ENCODE measurements at places on chromosomes 2 and 18. TPM values are rescaled to one million over a fixed set of nuclear protein-coding genes. Genes with fewer than 3 reads are reported as not detected.

DNA sequence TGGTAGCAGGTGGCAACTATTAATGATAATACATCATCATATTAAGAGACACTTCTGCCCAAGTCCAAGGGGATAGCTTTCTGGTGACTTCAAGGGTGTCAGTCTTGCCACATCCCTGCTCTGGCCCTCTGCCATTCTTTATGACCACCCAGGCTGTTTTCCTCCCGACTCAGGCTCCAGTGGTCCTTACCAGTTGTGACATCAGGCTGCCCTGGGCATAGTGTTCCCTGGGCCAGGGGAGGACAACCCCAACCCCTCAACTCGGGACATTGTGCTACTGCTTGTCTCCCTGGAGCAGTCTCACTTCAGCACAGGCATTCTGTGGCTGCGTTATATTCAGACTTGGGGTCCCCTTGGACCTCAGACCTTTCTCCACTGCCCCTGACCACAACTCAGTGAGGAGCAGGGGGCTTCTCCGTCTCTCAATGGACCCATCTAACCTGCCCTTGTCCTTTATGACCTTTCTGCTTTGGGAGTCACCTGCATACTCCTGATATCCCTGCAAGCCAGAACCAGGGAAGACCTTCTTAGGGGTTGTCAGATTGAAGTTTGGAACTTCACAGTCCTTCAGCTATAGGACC, 12.8 kb downstream of the DNAJB2 start:
- no peak for DNase-seq
- no peaks in the 10 kb centered on the region for H3K36me3 ChIP-seq
- H3K27me3 ChIP-seq, result no peaks in the 10 kb centered on the region
- H3K27ac ChIP-seq, result no peak overlapping the region
- peaks cover 8% of the 10 kb centered on the region for H3K4me1 ChIP-seq

DNA sequence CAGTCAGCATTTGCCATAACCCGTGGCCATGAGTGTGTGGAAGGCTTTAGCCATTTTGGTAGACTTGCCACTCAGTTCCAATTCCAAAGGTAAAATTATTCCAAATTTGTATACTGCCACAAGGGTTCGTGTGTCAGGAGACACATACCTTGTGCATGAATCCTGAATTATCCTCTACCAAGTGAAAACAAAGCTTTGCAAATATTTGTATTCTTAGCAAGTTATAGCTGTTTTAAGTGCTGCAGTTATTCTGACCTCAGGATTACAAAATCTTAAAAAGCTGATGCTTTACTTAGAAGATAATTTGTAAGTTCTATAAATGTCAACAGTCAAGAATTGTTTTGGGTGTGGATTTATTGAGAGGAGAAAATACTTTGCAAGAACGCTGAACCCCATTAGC, 100.6 kb downstream of the ANTXR1 start:
- H3K4me1 ChIP-seq, result peaks cover 14% of the 10 kb centered on the region
- H3K27me3 ChIP-seq, result no peaks in the 10 kb centered on the region
- no peak overlapping the region for H3K4me3 ChIP-seq
- DNase-seq, result no peak
- no peaks in the 10 kb centered on the region for H3K36me3 ChIP-seq

GRCh38 chr2:166404831-166405568, 29.3 kb upstream of the SCN9A start:
- H3K27me3 ChIP-seq, result no peaks in the 10 kb centered on the region
- H3K4me1 ChIP-seq, result no peaks in the 10 kb centered on the region
- no peak for DNase-seq
- no peak overlapping the region for H3K4me3 ChIP-seq
- no peak overlapping the region for H3K27ac ChIP-seq

- no peak overlapping the region for H3K4me3 ChIP-seq
- H3K36me3 ChIP-seq, result no peaks in the 10 kb centered on the region
- no peaks in the 10 kb centered on the region for H3K27me3 ChIP-seq
- H3K4me1 ChIP-seq, result peaks cover 13% of the 10 kb centered on the region
Observed at GRCh38 chr2:8121826-8122513, 559.9 kb upstream of the ID2 start.

GRCh38 chr2:107681936-107682335, 144.8 kb upstream of the RGPD4 start:
- H3K36me3 ChIP-seq, result no peaks in the 10 kb centered on the region
- no peak overlapping the region for H3K4me3 ChIP-seq
- H3K27me3 ChIP-seq, result no peaks in the 10 kb centered on the region
- no peak for DNase-seq
- H3K27ac ChIP-seq, result no peak overlapping the region
- H3K4me1 ChIP-seq, result no peaks in the 10 kb centered on the region

DNA sequence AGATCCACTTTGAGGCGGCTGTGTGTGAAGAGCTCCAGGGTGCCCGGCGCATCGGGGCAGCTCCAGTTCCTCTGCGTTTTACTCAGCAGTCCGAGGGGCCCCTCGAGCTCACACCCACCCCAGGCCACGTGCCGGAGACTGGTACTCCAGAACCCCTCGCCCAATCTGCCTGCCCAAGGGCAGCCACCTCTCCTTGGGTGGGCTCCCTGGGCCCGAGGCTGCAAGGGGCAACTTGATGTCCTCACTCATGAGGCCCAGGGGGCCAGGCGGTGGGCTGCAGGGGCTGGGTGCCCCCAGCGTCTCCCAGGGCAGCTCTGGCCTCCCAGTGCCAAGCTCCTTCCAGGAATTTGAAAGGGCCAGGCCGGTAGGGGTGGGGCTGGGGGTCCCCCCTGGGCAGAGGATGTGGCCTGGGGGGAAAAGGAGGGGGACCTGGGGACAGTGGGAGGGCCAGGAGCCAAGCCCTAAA, 16.7 kb downstream of the RAMP1 start:
- H3K36me3 ChIP-seq, result no peaks in the 10 kb centered on the region
- DNase-seq, result no peak
- H3K4me3 ChIP-seq, result no peak overlapping the region
- peaks cover 14% of the 10 kb centered on the region for H3K4me1 ChIP-seq

- H3K36me3 ChIP-seq, result no peaks in the 10 kb centered on the region
- H3K27ac ChIP-seq, result no peak overlapping the region
- no peak for DNase-seq
- no peaks in the 10 kb centered on the region for H3K4me1 ChIP-seq
- H3K27me3 ChIP-seq, result no peaks in the 10 kb centered on the region
- H3K4me3 ChIP-seq, result no peak overlapping the region
Observed at GRCh38 chr2:58515827-58516573, 274.9 kb upstream of the FANCL start.

GRCh38 chr2:230090967-230091366, 22.2 kb upstream of the SLC16A14 start:
- no peak overlapping the region for H3K27ac ChIP-seq
- DNase-seq, result no peak
- H3K36me3 ChIP-seq, result no peaks in the 10 kb centered on the region
- no peak overlapping the region for H3K4me3 ChIP-seq
- H3K27me3 ChIP-seq, result no peaks in the 10 kb centered on the region

GRCh38 chr18:3998698-3999333, 456.3 kb downstream of the DLGAP1 start:
- H3K27ac ChIP-seq, result no peak overlapping the region
- no peaks in the 10 kb centered on the region for H3K4me1 ChIP-seq
- DNase-seq, result no peak
- H3K27me3 ChIP-seq, result no peaks in the 10 kb centered on the region
- H3K36me3 ChIP-seq, result no peaks in the 10 kb centered on the region
- no peak overlapping the region for H3K4me3 ChIP-seq

GRCh38 chr2:64491426-64491825, 32.7 kb upstream of the AFTPH start:
- no peak for DNase-seq
- H3K36me3 ChIP-seq, result no peaks in the 10 kb centered on the region

GRCh38 chr2:71896385-71897136, 251.1 kb downstream of the CYP26B1 start:
- no peak overlapping the region for H3K27ac ChIP-seq
- no peaks in the 10 kb centered on the region for H3K36me3 ChIP-seq
- no peak for DNase-seq
- no peak overlapping the region for H3K4me3 ChIP-seq

DNA sequence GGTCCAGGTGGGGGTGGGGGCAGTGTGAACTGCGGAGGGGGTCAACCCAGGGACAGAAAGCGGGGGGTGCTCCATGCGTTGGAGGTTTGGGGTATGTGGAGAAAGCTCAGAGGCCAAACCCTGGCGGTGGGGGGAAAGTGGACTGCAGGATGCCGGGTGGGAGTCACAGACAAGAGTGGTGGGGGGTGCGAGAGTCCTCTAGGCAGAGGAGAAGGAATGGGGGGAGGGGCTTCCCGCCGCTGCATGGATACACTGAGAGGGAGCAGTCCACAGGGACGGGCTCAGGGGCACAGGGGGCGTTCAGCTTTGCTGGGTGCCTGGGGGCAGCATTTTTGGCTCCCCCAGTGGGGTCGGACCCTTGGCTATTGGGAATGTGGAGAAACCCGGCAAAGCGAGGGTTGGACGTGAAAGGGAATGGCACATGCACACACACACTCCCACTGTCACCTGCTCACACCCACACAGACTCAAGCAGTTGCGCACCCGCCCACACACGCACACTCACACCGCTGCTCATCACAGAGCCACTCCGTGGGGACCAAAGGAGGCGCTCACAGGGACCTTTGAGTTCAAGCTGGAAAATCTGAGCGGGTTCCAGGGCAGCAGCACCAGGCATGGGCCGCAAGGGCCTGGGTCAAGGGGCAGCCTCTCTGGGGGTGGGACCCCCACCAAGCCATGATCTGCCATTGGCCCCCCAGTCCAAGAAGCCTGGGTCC, 7.7 kb downstream of the GBX2 start:
- H3K4me1 ChIP-seq, result peaks cover 3% of the 10 kb centered on the region
- H3K36me3 ChIP-seq, result no peaks in the 10 kb centered on the region
- no peak for DNase-seq
- no peak overlapping the region for H3K4me3 ChIP-seq
- H3K27ac ChIP-seq, result no peak overlapping the region

GRCh38 chr18:27314996-27315395, 129.9 kb upstream of the CHST9 start:
- no peaks in the 10 kb centered on the region for H3K4me1 ChIP-seq
- no peaks in the 10 kb centered on the region for H3K27me3 ChIP-seq
- H3K36me3 ChIP-seq, result no peaks in the 10 kb centered on the region
- DNase-seq, result no peak
- no peak overlapping the region for H3K27ac ChIP-seq

CXCR4 gene
- polyA plus RNA-seq, result 33.0 TPM

PROKR1 gene
- polyA plus RNA-seq, result 0.03 TPM

HMSD gene
- polyA plus RNA-seq, result 0.08 TPM

UGT1A4 gene
- polyA plus RNA-seq, result not detected

PLCD4 gene
- 0.21 TPM for polyA plus RNA-seq

SCTR gene
- polyA plus RNA-seq, result 0.23 TPM

ACMSD gene
- not detected for polyA plus RNA-seq

DLGAP1 gene
- polyA plus RNA-seq, result 3.8 TPM

EML6 gene
- polyA plus RNA-seq, result 0.29 TPM
